Right lobe of liver (tissue), 6 donors: ENCODE measurements at places on chromosomes 4 and X. TPM values are rescaled to one million over a fixed set of nuclear protein-coding genes. Genes with fewer than 3 reads are reported as not detected.

GRCh38 chr4:177964693-177965168 is 522.5 kb upstream of the AGA start:
- no peak for DNase-seq

GRCh38 chr4:26410385-26411293 is 79.6 kb downstream of the CCKAR start:
- DNase-seq: no peak

Gene ADRA2C
- 0.37 TPM for total RNA-seq

Gene GAGE13
- total RNA-seq: not detected
